A549 treated with DMSO at 1 μM for 4 hours (cell line): ENCODE measurements at places on chromosomes 13 and 19. TPM values are rescaled to one million over a fixed set of nuclear protein-coding genes. Genes with fewer than 3 reads are reported as not detected.

Gene SLC15A1
- total RNA-seq = 0.05 TPM in 2 of 5 replicates, not detected in the others

Gene SAE1
- total RNA-seq = 206 to 234 TPM (median 212 TPM) in 5 replicates

Gene SLC25A42
- total RNA-seq = 0.43 to 1.1 TPM (median 0.89 TPM) in 5 replicates

Gene SYCN
- not detected in 5 replicates for total RNA-seq

Gene LPAR6
- 0.83 to 1.5 TPM (median 1.2 TPM) in 5 replicates for total RNA-seq

Gene TYK2
- total RNA-seq = 32.6 to 51.3 TPM (median 48.2 TPM) in 5 replicates

Gene KLC3
- total RNA-seq = 0.50 to 0.83 TPM (median 0.54 TPM) in 5 replicates

Gene EBI3
- total RNA-seq = 2.6 to 4.2 TPM (median 2.9 TPM) in 5 replicates

Gene ZNF728
- total RNA-seq = not detected in 5 replicates

Gene TEX101
- total RNA-seq = not detected in 5 replicates

Gene FXYD3
- 0.13 to 0.17 TPM in 2 of 5 replicates, not detected in the others for total RNA-seq

Gene KCNC3
- total RNA-seq = 1.1 to 1.7 TPM (median 1.4 TPM) in 5 replicates

Gene PLA2G4C
- total RNA-seq = 9.6 to 14.9 TPM (median 12.7 TPM) in 5 replicates

Gene SLAIN1
- total RNA-seq = 0.53 to 1.0 TPM (median 0.55 TPM) in 5 replicates

Gene ZNF302
- 14.6 to 20.3 TPM (median 17.5 TPM) in 5 replicates for total RNA-seq

Gene FBXL3
- 15.3 to 19.7 TPM (median 17.3 TPM) in 5 replicates for total RNA-seq

Gene BORA
- 8.1 to 9.7 TPM (median 9.1 TPM) in 5 replicates for total RNA-seq

Gene PSG11
- total RNA-seq = not detected in 5 replicates

Gene TRPC4
- total RNA-seq = 0.05 to 0.15 TPM (median 0.07 TPM) in 5 replicates

Gene IRGC
- not detected in 5 replicates for total RNA-seq

Gene C19orf12
- total RNA-seq = 36.9 to 52.0 TPM (median 49.1 TPM) in 5 replicates

Gene DMAC2
- 101 to 128 TPM (median 110 TPM) in 5 replicates for total RNA-seq

Gene PRTN3
- total RNA-seq = 0.24 to 0.36 TPM (median 0.28 TPM) in 5 replicates

Gene OSCAR
- total RNA-seq = 0.25 to 0.47 TPM (median 0.42 TPM) in 4 of 5 replicates, not detected in the other

Gene SIGLEC8
- total RNA-seq = not detected in 5 replicates

Gene ZNF563
- total RNA-seq = not detected in 5 replicates

Gene FPR3
- total RNA-seq = not detected in 5 replicates

Gene F7
- 0.07 to 0.11 TPM (median 0.10 TPM) in 4 of 5 replicates, not detected in the other for total RNA-seq

Gene ZNF793
- total RNA-seq = 0.03 TPM in 1 of 5 replicates, not detected in the others

Gene WDR87
- total RNA-seq = not detected in 5 replicates

Gene CCNA1
- total RNA-seq = 0.26 to 0.56 TPM (median 0.49 TPM) in 5 replicates

Gene OR10H3
- total RNA-seq = not detected in 5 replicates

Gene IGFLR1
- 10.2 to 13.0 TPM (median 11.9 TPM) in 5 replicates for total RNA-seq

Gene ZNF823
- total RNA-seq = 2.6 to 3.3 TPM (median 3.0 TPM) in 5 replicates

Gene DMKN
- 27.3 to 37.1 TPM (median 33.6 TPM) in 5 replicates for total RNA-seq

Gene ZNF442
- not detected in 5 replicates for total RNA-seq

Gene NXNL1
- total RNA-seq = not detected in 5 replicates

Gene ATCAY
- total RNA-seq = 0.09 to 0.24 TPM (median 0.18 TPM) in 5 replicates

Gene SHC2
- total RNA-seq = 0.82 to 1.1 TPM (median 0.95 TPM) in 5 replicates

Gene IGFL3
- 0.17 to 0.53 TPM (median 0.23 TPM) in 4 of 5 replicates, not detected in the other for total RNA-seq

Gene EFNB2
- 1.9 to 2.4 TPM (median 2.2 TPM) in 5 replicates for total RNA-seq

Gene PRSS57
- 0.09 to 0.31 TPM (median 0.12 TPM) in 4 of 5 replicates, not detected in the other for total RNA-seq

Gene GALP
- total RNA-seq = not detected in 5 replicates

Gene HIF3A
- total RNA-seq = not detected in 5 replicates

Gene ADAMTSL5
- total RNA-seq = 2.7 to 4.2 TPM (median 3.4 TPM) in 5 replicates

Gene PSG2
- total RNA-seq = 0.05 TPM in 1 of 5 replicates, not detected in the others

Gene NKPD1
- total RNA-seq = 0.04 to 0.09 TPM (median 0.05 TPM) in 5 replicates

Gene PLVAP
- not detected in 5 replicates for total RNA-seq

Gene ETV2
- 2.1 to 3.1 TPM (median 2.3 TPM) in 5 replicates for total RNA-seq
